ENCODE measurements at places on chromosomes 4 and X.

DNA sequence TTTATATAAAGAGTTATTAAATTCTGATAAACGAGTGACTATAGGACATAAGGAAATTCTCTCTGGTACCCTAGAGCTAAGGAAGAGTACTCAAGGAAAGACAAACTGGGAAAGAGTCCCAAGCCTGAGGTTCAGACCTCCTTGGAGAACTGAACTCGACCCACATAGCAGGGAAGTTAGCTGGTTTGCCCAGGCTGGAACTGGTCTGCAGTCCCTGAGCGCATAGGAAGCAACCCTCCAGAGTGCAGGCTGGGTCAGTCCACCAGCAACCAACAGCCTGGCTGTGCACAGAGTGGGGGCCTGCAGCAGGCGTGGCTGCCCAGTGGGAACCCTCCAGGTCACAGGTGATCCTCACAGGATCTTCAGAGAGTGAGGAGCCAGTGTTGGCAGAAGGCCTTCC is 114.1 kb downstream of the SOWAHB start:
- DNase-seq, result no peak

DNA sequence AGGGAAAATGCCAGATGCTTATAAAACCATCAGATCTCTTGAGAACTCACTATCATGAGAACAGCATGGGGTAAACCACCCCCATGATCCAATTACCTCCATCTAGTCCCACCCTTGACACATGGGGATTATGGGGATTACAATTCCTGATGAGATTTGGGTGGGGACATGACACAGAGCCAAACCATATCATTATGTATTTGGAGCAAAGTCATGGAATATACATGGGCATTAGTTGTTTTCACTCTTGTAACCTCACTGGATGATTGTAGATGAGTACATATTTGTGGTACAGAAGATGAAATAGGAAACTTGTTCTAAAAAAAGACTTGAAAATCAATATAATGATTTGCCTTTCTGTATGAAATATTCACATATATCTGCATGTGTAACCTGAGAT is 674.5 kb upstream of the BOD1L1 start:
- no peak for DNase-seq

- DNase-seq, result no peak
Measured at GRCh38 chr4:632196-632790, 6.9 kb downstream of the PDE6B start.

DNA sequence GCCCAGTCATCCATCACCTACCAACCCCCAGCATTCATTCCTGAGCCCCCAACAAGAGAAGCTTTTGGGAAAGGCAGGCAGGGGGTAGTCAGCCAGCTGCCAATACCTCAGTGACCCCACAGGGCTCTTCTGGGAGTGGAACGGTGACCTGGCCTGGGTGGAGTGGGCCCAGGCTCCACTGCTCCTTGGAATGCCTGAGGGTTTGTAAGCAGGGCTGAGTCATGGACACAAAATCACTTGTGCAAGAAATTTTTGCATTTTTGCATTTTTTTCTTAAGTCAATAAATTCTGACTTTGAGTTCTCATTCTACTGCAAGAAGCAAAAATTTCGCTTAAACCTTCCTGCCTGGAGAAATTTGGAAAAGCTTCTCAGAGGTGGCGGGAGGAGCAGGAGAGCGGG is 18.5 kb downstream of the SORCS2 start:
- DNase-seq, result no peak

All from NCI-H69 (cell line).